ENCODE measurements at places on chromosomes 12 and 14.

DNA sequence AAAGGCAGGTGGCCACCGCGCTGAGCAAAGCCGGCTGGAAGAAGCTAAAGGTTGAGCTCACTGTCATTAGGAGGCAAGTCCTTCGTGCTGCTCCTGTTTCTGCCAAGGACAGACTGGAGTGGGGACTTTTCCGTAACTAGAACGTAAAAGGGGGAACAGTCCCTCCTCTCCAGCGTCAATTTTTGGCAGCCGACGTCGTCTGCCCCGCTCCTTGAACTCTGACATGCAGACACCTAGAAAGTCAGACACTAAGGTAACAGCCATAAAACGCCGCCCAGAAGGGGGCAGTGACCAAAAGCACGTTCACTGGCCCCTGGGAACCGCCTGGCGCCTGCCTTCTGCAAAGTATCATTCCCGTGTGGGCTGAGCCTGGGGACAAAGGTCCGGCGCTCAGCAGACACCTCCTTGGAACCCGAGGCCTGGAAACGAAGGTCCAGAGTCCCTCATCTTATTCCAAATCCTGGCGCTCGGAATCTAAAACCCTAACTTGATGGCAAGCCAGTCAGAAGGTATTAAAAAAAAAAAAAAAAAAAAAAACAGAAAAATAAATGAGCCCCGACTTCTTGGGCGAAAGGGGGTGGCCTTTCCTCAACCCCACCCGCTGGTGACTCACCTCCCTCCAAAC lies 1.1 kb upstream of the LRP1 start:
- DNase-seq, result peak; percentile 64

- no peak for DNase-seq
Measured at GRCh38 chr12:24505366-24506015, 443.4 kb downstream of the BCAT1 start.

GRCh38 chr12:122368361-122369073 lies 54.0 kb downstream of the CLIP1 start:
- no peak for DNase-seq

- DNase-seq, result no peak
Measured at GRCh38 chr14:28776482-28777266, 10.1 kb downstream of the FOXG1 start.

DNA sequence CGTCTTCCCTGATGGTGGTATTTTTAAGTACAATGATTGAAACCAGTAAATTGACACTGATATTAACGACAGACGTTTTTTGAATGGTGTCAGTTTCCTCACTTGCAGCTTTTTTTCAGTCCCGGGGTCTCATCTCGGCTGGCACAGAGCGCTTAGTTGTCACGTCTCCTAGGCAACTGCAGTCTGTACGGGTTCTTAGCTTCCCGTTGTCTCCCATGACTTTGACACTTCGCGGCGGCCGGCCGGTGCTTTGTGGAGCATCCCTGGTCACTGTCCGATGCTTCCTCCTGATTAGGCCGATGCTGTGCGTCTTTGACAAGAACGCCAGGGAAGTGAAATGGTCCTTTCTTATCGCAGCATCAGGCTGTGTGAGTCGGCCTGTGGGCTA lies 67.4 kb downstream of the ADGRD1 start:
- DNase-seq, result no peak
